ENCODE measurements at places on chromosomes 2 and 18. TPM values are rescaled to one million over a fixed set of nuclear protein-coding genes. Genes with fewer than 3 reads are reported as not detected.

- peak; percentile 39 for DNase-seq
- peaks cover 25% of the 10 kb centered on the region for H3K36me3 ChIP-seq
- peaks cover 65% of the 10 kb centered on the region for H3K4me1 ChIP-seq
- H3K4me3 ChIP-seq: no peak overlapping the region
- H3K27ac ChIP-seq: no peak overlapping the region
Observed at GRCh38 chr2:105797298-105797819, 52.6 kb downstream of the NCK2 start.

DNA sequence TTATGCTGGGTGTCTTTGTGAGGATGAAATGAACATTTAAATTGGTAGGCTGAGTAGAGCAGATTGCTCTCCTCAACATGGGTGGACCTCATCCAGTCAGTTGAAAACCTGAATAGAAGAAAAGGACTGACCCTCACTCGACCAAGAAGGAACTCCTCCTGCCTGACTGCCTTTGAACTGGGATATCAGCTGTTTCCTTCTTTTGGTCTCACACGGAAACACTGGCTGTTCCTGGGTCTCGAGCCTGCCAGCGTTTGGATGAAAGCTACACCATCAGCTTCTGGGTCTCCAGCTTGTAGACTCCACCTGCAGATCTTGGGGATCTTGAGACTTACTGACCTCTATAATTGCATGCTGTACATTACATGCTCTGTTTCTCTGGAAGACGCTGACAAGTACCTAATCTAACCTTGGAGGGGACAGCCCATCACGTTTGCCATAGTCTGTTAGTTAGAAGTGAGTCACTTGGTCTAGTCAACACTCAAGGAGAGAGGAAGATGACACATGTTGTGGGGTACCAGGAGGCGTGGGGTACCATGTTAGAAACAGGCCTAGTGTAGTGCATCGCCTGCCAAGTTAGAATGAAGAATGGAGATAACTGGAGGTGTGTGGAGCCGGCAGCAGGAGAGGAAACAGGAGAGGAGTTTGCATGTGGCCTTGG, 267.0 kb downstream of the MREG start:
- no peak for DNase-seq
- H3K4me1 ChIP-seq: peaks cover 26% of the 10 kb centered on the region
- H3K27ac ChIP-seq: no peak overlapping the region
- H3K4me3 ChIP-seq: no peak overlapping the region
- H3K27me3 ChIP-seq: no peaks in the 10 kb centered on the region

DNA sequence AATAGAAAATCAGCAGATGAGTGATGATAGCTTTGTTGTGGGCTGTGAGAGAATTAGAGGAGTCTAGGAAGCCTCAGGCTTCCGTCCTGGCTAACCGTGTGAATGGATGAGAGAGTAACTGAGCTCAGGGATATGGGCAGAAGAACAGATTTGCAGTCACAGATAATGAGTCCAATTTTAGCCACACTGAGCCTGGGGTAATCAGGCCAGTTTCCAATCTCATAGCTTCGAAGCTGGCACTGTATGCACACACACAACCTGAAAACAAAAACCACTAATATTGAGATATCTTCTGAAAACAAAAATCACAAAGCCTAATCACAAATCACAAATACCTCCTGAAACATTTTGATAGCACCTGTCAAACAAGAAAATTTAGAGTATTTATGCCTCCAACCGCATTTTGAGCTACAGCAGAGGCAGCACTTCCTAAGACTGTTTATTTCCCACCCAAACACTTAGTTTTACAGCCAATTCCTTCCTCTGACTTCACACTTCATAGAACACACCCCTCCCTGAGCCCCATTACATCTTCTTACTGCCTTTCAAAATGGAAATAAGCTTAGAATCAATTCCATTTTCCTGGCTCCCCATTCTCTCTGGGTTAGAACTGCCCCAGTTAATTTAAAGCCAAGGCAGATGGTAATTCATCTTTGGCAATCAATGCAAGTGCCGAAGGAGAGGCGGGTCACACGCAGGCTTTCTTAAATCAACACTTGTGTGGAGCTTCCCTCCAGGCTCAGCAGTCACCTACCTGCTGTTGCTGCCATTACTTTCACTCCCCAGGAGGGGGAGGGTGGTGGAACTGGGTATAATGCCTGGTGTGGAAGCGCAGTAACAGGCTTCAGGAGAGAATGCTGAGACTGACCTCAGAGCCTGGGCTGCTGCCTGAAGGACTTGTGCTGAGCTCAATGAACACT, 18.9 kb downstream of the TTR start:
- H3K36me3 ChIP-seq: no peaks in the 10 kb centered on the region
- H3K27me3 ChIP-seq: no peaks in the 10 kb centered on the region
- no peak for DNase-seq
- H3K27ac ChIP-seq: peak overlapping the region; percentile 37
- H3K4me1 ChIP-seq: peaks cover 23% of the 10 kb centered on the region

- H3K36me3 ChIP-seq: peaks cover 59% of the 10 kb centered on the region
- no peaks in the 10 kb centered on the region for H3K4me1 ChIP-seq
- H3K4me3 ChIP-seq: no peak overlapping the region
Observed at GRCh38 chr2:61376211-61376610, 94.7 kb downstream of the USP34 start.

GRCh38 chr18:3323900-3324299, 62.0 kb downstream of the MYL12B start:
- H3K4me3 ChIP-seq: no peak overlapping the region
- no peak overlapping the region for H3K27ac ChIP-seq
- peaks cover 8% of the 10 kb centered on the region for H3K4me1 ChIP-seq

The VSNL1 gene
- 4.1 TPM for total RNA-seq
